ENCODE measurements at places on chromosomes 12 and 14.

DNA sequence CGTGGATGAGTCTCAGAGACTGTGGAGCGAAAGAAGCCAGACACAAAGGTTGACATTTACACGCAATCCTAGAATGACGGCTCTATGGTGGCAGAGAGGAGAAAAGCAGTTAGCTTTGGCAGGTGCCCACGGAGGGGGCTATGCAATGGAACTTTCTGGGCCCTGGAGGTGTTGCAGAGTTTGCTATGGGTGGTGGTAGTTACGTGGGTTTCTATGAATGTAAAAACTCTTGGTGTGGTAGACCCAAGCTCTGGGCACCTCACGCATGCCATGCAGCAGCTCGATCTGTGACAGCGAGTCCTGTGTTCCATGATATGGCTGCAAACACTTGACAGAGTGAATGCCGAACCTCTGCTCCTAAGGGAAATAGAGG lies 5.0 kb upstream of the INF2 start:
- no peak for DNase-seq

DNA sequence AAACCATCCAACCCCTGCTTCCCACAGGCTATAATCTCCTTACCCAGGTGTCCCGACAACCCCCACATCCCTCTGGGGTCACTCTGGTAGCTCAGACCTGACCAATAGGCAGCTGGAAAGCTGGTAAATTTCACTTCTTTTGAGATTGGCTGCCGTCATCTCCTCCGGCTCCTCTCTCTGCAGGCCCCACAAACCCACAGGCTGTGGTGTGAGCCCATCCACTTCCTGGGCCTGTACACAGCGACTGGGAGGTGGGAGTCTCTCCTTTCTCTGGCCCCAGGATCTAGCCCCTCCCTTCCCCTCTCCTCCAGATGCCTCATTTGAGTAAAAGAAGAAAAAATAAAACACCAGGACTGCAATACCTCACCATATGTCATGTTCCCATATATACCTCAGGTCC lies 709 bp downstream of the INHBC start:
- DNase-seq, result no peak

- DNase-seq, result no peak
These were observed 8.2 kb downstream of the BRI3BP start for GRCh38 chr12:125001636-125002035.

DNA sequence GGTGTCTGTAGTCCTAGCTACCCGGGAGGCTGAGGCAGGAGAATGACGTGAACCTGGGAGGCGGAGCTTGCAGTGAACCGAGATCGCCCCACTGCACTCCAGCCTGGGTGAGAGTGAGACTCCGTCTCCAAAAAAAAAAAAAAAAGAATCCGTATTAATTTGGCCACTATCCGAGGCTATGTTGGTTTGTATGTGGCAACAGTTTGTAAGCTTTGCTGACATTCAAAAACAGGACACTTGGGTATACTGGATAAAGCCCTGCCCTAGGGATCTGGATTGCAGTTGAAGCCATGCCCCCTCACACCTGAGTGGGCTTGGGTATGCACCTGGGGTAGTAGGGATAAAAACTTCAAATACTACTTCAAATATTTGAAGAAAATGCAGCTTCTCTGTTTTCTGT lies 14.5 kb downstream of the IFNG-AS1 start:
- no peak for DNase-seq

DNA sequence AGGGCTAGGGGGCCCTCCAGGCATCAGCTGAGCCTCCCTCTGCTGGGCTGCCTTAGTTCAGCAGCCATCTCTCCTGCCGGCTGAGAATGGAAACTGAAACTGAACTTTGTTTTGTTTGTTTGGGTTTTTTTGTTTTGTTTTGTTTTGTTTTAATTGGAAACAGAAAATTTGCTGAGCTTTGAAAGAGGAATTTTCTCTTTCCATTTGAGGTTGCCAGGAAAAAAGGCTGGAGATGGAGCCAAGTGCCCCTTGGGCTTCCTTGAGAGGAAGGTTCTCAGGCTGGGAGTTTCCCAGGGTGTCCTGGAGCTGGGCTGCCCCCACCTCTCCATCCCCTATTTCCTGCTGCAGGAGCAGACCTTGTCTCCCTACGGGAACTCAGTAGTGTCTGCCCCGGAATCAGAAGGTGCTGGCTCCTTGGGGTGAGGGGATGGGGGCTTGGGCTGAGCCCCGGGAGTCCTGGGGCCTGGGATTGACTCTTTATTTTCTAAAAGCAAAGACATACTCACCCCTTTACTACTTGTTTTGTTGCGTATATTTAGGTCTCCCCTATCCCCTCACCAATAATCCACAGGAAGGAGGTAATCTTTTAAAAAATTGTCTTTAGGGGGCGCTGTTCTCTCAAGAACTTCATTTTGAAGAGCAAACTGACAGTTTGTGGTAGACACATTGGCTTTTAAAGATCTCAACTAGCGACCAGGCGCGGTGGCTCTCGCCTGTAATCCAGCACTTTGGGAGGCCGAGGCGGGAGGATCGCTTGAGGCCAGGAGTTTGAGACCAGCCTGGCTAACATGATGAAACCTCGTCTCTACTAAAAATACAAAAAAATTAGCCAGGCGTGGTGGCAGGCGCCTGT lies 21.3 kb upstream of the OASL start:
- DNase-seq, result peak; percentile 68

- no peak for DNase-seq
These were observed 114.3 kb downstream of the PPM1A start for GRCh38 chr14:60363275-60363674.
